Activated CD4-positive, CD25-positive, alpha-beta regulatory T cell treated with anti-CD3 and anti-CD28 coated beads, Interleukin-2, amount 50 U/mL, for 16 hours (primary cell): ENCODE measurements at places on chromosomes 3 and 15.

DNA sequence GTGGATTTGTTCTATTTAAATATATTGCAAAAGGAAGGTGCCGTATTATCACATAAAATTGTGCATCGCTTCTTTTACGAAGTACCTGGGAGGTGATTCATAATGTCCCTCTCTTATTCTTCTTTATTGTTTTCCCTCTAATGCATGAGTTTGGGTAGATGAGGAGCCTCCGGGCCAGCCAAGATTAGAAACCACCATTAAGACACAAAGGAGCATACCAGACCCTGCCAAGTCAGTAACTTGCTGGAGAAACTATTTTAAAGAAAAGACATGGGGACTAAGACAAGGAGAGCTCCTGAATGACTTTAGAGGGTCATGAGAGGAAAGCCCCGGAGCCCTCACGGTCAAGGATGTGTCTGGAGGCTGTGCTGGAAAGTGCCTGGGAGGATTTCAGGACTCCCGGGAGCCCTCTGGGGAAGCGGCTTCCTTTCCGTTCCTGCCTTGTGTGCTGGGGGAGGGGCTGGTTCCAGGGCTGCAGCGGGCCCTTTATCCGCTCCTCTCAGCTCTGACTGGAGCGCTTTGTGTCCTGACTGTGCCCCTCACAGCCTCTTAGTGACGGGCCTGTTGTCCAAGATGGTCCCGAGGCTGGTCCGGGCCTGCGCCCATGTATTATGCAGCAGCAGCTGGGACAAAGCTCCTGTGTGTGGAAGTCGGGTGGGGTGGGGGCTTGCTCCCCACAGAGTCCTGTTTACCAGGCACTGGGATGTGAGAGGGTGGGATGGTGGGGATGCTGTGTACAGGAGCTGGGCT lies 35.7 kb downstream of the CORO2B start:
- DNase-seq, result no peak

DNA sequence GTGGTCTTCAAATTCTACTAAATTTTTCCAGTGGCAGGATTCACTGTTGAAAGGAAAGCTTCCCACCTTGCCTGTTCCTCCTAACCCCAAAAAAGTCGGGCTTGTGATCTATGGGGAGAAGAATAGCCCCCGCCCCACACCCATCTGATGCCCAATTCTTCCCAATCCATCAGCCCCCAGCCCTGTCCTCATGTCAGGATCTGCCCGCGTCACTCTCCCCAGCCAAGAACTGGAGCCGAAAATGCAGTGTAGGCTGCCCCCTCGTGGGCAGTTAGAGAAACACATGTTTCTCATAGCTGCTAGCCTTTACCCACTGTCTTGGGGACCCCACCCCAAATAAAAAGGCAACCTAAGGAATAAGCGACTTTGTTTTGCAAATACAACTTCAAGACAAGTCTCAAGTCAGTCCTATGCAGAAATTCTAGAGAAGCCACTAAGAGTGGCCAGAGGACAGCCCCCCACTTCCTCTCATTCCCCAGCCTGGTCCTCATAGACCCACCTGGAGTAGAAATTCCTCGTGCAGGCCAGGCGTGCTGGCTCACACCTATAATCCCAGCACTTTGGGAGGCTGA lies 13.0 kb upstream of the CSK start:
- DNase-seq, result no peak

DNA sequence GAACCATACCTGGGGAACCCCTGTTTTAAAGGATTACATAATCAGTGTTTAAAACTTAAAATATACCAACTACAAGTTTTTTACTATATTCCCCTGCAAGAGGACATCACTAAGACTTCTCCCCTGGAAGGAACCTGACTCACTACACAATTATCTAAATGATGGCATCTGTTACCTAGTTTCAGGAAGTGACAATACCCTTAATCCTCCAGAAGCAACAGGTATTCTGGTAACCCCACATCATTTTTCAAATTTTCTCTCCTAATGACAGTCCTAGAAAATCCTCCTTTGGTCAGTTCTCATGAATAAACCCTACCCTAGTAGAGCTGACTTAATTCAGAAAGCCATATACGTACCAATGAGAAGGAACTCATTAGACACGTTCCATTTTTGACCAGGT lies 78.4 kb downstream of the RFX7 start:
- no peak for DNase-seq

DNA sequence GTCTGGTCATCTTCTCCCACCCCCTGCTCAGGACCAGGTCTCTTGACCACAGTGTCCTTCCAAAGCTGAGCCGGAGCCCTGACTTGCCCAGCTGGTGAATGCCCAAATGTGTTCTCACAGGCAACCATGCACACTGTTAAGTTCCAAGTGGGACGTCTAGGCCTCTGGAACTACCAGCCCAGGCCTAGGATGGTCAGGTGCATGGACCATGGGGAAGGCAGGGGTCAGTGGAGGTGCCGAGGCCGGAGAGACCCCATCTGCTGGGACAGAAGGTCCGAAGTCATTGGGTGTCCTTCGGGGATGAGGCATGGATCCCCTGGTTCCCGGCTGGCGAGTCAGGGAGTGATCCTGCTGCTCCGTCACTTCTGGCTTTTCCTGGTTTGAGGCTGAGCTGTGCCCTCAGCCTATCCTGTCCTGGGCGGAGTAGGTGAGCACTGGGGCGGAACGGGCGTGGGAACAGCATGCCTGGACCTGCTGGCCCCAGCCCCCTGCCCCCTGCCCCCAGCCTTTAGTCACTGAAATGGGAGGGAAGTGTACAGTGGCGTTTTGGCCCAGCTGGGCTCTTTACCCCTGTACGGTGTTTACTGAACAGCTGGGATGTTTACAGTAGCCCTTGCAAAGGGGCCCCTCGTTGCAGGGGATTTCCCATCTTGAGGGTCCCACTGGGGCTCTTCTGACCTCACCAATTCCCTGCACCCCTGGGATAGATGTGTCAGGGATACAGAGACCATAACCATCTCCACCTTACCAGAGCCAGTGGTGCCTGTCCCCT lies 12.1 kb downstream of the SEMA3F start:
- DNase-seq, result no peak

DNA sequence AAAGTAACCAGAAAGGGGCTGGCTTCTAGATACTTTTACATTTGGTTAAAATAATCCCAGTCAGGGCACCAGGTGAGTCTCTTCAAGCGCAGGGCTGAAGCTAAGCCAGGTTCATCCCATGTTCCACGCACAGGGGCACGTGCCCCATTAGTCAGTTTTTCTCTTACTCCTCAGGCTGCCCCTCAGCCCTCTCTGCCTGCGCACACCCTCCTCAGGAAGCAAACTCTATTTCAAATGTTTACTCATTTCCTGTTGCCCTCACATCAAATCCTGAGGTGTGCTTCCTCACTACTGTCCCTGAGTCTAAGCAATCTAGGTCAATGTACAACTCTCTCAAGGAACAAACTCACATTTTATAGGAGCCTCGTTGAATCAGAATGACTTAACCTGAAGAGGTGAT lies 48.5 kb downstream of the THBS1 start:
- peak; percentile 10 for DNase-seq
